ENCODE measurements at places on chromosomes 3 and 15.

DNA sequence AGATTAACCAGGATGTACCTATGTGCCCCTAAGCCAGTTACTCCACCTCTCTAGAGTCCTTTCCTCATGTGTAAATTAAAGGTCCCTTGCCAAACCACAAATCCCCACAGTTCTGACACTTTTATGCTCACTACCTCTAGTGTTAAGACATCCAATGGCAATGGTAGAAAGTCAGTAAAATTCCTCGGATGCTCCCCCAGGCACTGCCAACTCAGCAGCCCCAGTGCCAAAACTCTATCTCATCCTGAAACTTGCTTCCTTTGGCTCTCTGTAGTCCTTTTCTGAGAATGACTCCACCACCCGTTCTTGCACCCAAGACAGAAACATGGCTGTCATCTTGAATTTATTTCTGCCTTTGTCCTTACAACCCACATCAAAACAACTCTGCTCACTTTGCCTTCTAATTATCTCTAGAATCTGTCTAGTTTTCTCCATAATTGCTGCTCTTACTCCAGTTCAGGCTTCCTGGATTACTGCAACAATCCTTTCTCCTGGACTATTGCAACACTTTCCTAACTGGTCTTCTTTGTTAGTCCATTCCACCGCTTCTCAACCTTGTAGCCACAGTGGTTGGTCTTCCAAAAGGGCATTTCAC lies 41.6 kb downstream of the MB21D2 start:
- DNase-seq = no peak

DNA sequence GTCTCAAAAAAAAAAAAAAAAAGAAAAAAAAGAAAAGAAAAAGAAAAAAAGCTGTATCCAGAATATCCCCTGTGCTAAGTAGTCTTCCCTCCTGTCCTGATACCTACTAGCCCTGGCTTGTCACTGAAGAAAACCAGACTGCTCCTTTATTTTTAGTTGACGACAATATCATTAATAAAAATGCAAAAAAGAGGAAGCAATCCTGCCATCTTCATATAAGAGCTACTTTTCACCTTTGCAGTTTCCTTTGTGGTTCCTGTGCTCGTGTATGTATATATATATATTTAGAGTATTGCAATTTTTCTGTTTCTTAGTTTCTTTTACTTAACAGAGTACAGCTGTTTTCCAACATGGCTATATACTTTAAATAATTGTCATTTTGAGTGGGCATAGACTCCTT lies 13.6 kb downstream of the C3orf20 start:
- no peak for DNase-seq

- no peak for DNase-seq
Measured at GRCh38 chr3:106839576-106840280, 537.5 kb upstream of the CCDC54 start.

DNA sequence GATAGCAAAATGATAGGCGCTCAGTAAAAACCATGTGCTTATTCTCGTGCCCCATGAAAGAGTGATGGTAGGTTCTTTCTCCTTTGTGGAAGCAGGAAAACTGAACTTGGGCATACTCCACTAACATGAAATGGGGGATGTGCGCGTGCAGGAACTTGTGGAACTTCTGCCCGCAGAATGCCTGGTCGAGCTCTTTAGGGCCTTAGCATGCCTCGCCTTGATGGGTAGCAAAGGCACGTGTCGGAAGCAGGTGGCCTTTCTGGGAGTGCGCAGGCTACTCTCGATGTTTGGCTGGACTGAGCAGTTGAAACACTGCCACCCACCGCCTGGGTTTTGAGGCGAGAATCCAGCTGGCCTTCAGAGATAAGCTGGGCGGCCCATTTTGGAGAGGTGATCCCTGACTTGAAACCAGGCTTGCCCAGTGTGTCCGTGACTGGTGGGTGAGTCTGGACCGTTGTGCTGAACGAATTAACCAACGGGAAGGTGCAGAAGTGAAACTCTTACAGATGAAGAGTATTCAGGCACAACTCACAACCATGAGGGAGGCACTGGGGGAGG lies 842 bp downstream of the PCCB start:
- DNase-seq = peak; percentile 64

GRCh38 chr3:46848271-46849044 lies 14.8 kb downstream of the MYL3 start:
- peak; percentile 72 for DNase-seq

DNA sequence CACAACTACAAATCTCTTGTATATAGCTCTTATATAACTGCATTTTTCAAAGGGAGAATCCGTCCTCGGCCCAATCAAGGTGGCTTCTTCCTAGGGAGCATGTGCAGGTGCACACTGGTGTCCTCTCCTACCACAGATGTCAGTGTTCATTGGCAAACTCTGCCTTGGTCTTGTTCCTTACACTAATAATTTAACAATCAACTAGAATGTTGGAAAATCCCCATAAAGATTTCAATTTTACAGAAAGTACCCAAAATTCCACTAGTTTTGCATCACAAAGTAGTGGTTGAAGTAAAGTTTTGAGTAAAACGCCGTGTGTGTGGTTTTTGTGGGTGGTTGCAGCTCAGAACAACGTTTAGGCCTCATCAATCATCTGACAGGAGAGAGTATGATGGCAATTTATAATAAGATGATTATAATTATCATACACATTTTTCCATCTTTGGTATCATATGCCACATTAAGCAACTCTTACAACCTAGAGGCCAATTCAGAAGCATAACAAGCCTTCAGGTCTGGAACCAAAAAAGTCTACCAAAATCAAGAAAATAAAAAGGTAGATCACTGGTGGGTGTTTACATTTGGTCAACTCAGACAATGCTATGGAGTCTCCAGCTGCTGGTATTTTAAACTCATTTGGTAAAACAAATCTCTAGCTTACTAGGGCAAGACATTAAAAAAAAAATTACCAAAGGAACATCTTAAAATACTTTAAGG lies 128.9 kb upstream of the BHLHE40 start:
- DNase-seq = no peak

- no peak for DNase-seq
Measured at GRCh38 chr15:79130535-79131130, 40.1 kb upstream of the RASGRF1 start.

- no peak for DNase-seq
Measured at GRCh38 chr3:150306906-150307305, 101.2 kb upstream of the TSC22D2 start.

DNA sequence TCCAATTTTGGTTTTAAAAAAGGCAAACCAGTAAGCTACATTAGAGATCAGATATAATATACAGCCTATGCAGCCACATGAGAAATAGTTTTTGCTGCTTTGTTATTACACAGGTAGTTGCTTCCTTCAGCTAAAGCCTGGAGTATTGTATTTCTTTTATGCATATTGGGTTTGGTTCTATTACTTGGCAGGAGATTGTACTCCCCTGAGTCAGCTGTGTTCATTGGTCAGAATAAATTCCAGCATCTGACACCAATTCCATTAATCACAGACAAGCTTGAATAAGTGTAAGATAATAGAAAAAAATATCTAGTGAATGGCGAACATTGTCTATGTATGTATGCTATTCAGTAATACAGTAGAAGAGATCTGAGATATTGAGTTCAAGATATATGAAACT lies 26.1 kb upstream of the ZCWPW2 start:
- DNase-seq = no peak

- no peak for DNase-seq
Measured at GRCh38 chr15:66783725-66784124, 81.7 kb downstream of the SMAD6 start.

DNA sequence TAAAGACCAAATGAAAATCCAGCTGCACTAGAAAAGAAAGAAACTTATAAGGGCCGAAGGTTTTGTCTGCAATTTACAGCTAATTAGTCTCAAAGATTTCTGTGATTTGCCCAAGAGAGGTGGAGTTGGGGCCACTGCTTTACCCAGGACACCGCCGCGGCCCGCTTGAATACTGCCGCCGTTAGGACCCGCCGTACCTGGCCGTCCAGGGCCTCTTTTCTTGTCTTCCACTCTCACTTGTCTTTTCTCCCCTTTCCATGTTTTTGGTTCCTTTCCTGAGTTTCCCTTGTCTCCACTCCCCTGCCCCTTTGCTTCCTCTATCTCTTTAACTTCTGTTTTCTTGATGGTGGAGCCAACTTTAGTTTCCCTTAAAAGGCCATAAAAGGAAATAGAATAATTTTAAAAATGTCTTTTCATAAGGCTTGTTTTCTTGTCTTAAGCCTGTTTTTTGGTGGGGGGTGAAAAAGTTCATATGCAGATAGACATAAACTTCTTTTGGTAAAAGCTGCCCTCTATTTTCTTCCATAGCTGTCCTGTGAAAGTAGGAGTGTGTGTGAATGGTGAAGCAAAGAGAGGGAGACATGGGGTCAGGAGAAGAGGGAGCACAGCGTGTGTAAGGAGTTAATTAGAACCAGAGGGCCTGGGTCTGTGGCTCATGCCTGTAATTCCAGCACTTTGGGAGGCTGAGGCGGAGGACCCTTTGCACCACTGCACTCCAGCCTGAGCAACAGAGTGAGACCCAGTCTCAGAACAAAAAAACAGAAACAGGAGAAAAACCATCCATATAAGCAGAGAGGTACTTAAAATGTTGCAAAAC lies 16.0 kb upstream of the CCNL1 start:
- no peak for DNase-seq

DNA sequence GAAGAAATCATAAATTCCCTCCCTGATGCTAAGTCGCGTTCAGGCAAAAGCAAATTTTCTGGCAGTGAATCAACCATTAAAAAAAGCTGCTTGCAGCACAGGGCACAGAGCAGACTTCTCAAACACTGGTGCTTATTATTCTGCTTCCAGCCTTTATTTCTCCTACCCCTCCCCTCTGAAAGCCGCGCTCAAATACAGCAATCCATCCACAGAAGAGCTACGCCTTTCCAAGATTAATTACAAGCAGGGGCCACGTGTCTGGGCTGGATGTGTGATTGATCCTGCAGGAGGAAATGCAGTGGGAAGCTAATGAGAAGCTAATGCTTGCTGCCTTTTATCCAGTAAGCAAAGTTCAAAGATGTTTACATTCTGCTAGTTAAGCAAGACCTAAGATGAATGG lies 134.9 kb upstream of the TOPAZ1 start:
- no peak for DNase-seq

DNA sequence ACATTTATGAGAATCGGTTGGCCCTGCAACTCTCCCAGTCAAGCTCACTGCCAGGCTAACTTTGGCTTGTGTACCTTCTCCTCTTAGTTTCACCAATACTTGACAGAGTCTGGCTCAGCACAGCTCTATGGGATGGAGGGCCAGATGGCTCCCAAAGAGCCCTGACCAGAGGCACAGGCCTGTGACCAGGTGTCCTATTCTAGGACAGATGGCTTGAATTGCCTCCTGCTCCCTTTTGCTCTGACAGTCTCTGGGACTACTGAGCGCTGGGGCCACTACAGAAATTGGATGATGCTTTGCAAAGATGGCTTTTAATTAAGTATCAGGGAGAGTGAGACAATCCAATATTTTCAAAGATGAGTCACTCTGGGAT lies 10.3 kb upstream of the ARID3B start:
- DNase-seq = no peak

DNA sequence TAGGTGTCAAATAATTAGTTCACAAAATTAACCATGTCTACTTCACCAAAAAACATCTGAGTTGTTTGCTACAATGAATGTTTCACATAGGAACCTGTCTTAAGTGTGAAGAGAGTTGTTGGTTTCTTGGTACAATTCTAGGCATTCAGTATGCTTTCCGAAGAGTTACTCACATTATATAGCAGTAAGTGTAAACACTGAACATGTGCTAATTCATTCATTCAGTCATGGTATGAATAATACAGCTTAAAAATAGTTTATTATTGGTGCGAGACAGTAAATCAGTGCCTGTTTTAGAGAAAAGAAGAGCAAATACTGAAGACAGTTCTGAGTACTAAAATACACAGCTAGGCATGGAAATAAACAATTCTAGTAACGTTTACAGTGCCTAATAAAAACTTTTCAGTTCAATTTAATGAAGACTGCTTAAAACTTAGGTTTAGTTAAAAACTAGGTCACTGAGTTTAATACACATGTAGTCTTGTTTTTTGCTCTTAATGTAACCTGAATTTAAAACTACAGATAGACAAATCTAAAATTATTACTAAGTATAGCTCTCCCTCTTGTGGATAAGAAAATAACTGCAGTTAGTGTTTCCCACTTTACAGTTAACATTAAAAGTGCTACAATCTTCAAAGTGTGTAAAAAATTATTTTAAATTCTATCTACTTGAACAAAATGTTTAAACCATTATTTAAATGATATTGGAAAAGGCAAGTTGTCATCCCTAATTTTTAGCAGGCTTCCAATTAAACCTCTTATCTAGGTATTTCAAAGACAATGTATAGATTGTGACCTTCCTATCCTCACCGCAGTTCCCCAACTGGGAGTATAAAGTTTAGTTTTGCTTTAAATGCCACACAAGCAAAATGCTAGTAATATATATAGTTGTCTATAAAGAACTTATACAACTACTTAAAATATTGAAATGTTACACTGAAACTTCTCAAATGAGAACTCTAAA lies 20.1 kb upstream of the ZCWPW2 start:
- DNase-seq = no peak

DNA sequence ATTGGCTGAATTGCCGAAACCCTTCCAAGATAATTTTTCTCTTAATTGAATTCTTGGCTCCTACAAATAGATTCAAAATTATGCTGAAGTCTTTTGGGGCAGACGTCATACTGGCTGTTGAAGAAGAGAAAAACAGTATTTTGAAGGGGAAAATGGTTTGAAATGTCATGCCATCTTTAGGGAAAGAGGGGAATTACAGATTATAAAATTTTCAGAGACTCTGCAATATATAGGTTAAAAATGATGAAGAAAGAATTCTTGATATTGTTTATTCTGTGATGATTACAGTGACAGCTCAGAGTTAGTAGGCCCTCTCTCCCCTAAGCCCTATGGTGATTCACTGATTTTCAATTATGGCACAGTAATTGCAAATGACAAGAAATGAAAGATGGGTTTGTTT lies 86.1 kb downstream of the CGNL1 start:
- DNase-seq = no peak

GRCh38 chr15:74794248-74794969 lies 12.5 kb downstream of the CSK start:
- no peak for DNase-seq

- DNase-seq = no peak
Measured at GRCh38 chr15:72249142-72249810, 18.3 kb upstream of the PKM start.

DNA sequence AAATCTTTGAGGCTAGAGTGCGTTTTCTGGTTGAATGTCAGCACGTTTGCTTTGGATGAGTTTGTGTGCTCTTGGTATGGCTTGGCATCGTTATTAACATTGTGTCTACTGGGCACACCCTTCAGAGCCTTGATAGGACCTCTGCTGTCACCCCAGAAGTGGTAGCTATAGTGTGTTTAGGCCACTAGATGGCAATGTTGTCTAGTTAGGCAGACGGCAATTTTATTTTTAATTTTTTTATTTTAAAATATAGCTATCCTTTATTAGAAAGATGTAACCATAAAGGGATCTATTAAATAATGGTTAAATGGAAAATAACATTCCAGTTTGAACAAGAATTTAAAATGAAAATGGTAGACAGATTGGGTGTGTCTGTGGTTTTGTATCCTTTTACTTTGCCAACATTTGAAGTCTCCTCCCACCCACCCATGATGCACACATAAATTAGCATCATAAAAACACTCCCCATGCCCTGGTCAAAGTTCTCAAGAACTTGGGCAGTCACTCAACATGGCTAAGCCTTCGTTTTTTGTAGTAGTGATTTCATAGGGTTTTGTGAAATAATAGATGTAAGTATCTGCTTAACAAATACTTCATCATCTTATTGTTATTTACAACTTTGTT lies 200.7 kb downstream of the KCNH8 start:
- no peak for DNase-seq

Data from ecto neural progenitor cell (in vitro differentiated cells).